ENCODE measurements at places on chromosomes 11 and 22. TPM values are rescaled to one million over a fixed set of nuclear protein-coding genes. Genes with fewer than 3 reads are reported as not detected.
A peak's percentile ranks its signal among the peaks of the same experiment; 100 is the strongest.

The BATF2 gene
- total RNA-seq = 4.0 TPM

The C11orf86 gene
- total RNA-seq = not detected

- H3K36me3 ChIP-seq = no peaks in the 10 kb centered on the region
- no peak overlapping the region for H3K27ac ChIP-seq
- no peaks in the 10 kb centered on the region for H3K4me1 ChIP-seq
- no peak overlapping the region for H3K4me3 ChIP-seq
These were observed 114.8 kb downstream of the C11orf58 start for GRCh38 chr11:16853266-16853665.

- H3K4me1 ChIP-seq = no peaks in the 10 kb centered on the region
- H3K36me3 ChIP-seq = no peaks in the 10 kb centered on the region
- 0 out of 2 replicates have a peak, but pooled peaks cover 5% of the 10 kb centered on the region for H3K27me3 ChIP-seq
- H3K27ac ChIP-seq = no peak overlapping the region
These were observed 75.2 kb upstream of the GNAZ start for GRCh38 chr22:22995166-22995565.

DNA sequence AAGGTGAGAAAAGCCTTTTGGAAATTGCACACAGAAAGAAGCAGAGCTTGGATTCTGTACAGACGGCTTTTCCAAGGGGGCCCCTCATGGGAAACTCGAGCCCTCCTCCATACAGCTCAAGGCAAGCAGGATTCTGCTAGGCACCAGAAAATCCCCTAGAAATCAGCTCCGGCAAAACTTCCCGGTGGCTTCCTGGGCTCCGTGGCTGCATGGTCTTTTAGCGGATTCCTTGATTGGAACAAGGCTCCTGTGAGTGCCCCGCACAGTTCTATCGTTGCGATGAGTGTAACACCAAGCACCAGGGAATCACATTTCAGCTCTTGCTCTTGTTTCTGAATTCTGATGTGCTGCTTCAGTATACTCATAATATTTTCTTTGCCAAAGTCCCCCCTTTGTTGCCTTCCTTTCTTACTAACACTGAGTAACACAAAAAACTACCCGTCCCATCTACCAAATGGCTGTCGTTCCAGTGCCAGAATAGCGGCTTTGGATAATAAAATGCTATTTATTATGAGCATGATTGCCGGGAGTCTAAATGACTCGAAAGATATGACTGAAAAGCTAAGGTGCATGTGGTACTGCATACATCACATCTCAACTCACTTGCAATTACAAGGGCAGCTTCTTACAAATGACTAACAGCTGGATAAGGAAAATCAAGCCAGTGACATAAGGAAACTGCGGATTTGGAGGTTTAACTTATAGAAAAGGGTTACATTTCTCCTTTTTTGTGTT is 494.1 kb downstream of the DLG2 start:
- peak overlapping the region; percentile 22 for H3K4me3 ChIP-seq
- H3K27ac ChIP-seq = no peak overlapping the region
- no peaks in the 10 kb centered on the region for H3K36me3 ChIP-seq
- no peaks in the 10 kb centered on the region for H3K4me1 ChIP-seq

DNA sequence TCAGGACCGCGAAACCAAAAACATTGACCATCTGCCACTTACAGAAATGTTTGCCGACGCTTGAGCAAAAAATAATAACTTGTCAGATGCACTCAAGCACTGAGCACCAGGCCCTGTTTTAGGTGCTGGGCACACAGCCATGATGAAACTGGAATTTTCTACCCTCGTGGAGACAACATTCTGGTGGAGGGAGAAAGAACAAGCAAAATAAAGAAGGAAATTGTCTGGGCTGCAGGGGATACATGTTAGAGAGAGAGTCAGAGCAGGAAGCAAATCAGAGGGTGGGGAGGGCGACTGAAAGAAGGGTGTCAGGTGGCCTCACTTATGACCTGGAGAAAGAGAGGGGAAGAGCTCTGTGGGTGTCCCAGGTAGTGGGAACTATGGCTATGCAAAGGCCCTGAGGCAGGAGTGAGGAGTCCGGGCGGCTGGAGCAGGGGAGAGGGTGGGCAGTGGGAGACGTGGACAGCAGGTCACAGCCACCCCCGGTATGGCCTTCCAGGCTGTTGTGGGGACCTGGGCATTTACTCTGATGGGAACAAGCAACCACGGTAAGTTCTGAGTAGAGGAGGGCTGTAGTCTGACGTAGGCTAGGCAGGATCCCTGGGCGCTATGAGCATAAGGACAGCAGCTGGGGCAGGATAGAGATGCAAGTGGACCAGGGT is 78.8 kb downstream of the MYEOV start:
- DNase-seq = no peak
- H3K4me1 ChIP-seq = no peaks in the 10 kb centered on the region
- H3K27ac ChIP-seq = no peak overlapping the region

- no peaks in the 10 kb centered on the region for H3K27me3 ChIP-seq
- DNase-seq = peak; percentile 85
- H3K36me3 ChIP-seq = no peaks in the 10 kb centered on the region
- peaks cover 12% of the 10 kb centered on the region for H3K4me1 ChIP-seq
These were observed 3.4 kb downstream of the TSPAN32 start for GRCh38 chr11:2305140-2305778.

DNA sequence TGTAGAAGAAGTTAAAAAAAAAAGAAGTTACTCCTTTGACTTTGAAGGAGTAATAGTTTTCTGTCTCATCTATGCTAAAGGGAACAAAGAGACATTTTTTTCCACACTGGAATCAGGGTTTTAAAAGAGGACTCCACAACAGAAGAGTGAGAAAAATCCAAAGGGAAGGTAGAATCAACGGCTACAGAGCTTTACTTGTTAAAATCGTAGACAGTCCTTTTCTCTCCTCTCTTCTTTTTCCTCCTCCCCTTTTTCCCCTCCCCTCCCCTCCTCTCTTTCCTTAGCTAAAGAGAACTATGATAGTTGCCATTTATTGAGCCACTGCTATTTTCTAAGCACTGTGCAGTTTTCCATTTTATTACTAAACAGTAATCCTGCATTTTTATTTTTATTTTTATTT is 29.2 kb downstream of the DDIAS start:
- no peak overlapping the region for H3K4me3 ChIP-seq
- H3K27ac ChIP-seq = no peak overlapping the region
- no peaks in the 10 kb centered on the region for H3K27me3 ChIP-seq
- no peaks in the 10 kb centered on the region for H3K36me3 ChIP-seq
- H3K4me1 ChIP-seq = no peaks in the 10 kb centered on the region

- H3K27me3 ChIP-seq = no peaks in the 10 kb centered on the region
- H3K27ac ChIP-seq = no peak overlapping the region
- H3K36me3 ChIP-seq = no peaks in the 10 kb centered on the region
- H3K4me3 ChIP-seq = no peak overlapping the region
- peaks cover 5% of the 10 kb centered on the region for H3K4me1 ChIP-seq
These were observed 44.6 kb upstream of the EP300 start for GRCh38 chr22:41047801-41048211.

GRCh38 chr11:116712428-116712827 is 60.4 kb downstream of the BUD13 start:
- H3K4me3 ChIP-seq = no peak overlapping the region
- H3K27me3 ChIP-seq = peaks cover 24% of the 10 kb centered on the region
- H3K4me1 ChIP-seq = no peaks in the 10 kb centered on the region
- DNase-seq = no peak

GRCh38 chr11:126352934-126353801 is 2.3 kb upstream of the ST3GAL4 start:
- peak overlapping the region; percentile 95 for H3K27ac ChIP-seq
- DNase-seq = peak; percentile 90
- no peaks in the 10 kb centered on the region for H3K36me3 ChIP-seq
- peak overlapping the region; percentile 23 for H3K4me3 ChIP-seq
- no peaks in the 10 kb centered on the region for H3K27me3 ChIP-seq

DNA sequence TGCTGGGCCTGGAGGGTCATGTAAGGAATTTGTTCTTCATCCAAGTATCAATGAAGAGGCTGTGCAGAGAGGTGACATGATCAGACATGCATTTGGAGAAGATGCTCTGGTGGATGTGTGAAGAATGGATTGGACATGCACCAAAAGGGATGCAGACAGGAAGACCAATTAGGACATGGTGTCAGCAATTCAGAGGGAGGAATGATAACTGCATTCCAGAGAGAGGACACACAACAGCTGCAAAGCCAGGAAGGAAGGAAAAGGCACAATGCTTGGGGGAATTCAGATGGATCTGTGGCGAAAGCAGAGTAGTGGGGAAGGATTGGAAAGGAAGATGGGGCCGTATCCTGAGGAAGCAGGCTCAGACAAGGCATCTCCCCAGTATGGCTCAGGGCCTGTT is 5.2 kb upstream of the ARRB1 start:
- no peaks in the 10 kb centered on the region for H3K36me3 ChIP-seq
- H3K27ac ChIP-seq = no peak overlapping the region
- no peaks in the 10 kb centered on the region for H3K4me1 ChIP-seq
- DNase-seq = no peak
- no peak overlapping the region for H3K4me3 ChIP-seq

- H3K36me3 ChIP-seq = no peaks in the 10 kb centered on the region
- no peaks in the 10 kb centered on the region for H3K27me3 ChIP-seq
- no peaks in the 10 kb centered on the region for H3K4me1 ChIP-seq
- DNase-seq = no peak
These were observed 6.6 kb upstream of the POU2AF3 start for GRCh38 chr11:111291764-111292163.

GRCh38 chr22:45376703-45377102 is 36.7 kb downstream of the SMC1B start:
- no peaks in the 10 kb centered on the region for H3K36me3 ChIP-seq
- H3K4me3 ChIP-seq = no peak overlapping the region
- H3K4me1 ChIP-seq = no peaks in the 10 kb centered on the region
- DNase-seq = no peak

DNA sequence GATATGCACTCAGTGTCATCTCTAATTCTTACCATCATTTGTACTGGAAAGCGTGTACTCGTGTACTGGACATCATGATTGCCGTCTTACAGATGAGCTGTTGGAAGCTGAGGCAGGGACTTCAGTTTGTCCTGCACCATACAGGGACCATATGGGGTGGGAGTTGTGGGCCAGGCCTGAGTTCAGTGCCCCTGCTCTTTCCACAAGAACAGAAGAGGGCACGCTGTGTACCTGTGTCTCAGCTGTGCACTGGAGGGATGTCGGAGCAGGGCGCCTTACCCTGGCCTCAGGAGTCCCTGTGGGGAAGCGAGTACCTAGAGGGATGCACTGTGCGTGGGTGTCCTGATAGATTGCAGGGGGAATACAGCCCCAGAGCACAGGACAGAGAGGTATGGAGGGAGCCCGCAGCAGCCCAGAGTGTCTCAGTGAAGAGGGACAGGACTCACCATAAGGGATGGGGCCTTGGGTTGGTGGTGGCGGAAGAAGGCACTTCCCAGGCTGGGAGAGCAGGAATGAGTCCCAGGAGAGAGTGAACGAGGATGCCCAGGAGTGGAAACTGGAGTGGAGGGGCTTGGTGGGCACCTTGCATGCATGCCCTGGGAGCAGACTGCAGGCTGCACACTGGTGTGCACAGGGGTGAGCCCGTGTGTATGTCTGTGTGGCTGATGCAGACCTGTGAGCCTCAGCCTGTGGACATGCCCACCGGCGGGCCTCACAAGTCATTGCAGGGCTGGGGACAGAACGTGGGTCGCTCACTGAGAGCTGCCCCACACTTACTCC is 329.7 kb downstream of the TBC1D22A start:
- H3K4me3 ChIP-seq = no peak overlapping the region
- DNase-seq = no peak
- no peaks in the 10 kb centered on the region for H3K36me3 ChIP-seq
- no peak overlapping the region for H3K27ac ChIP-seq
- no peaks in the 10 kb centered on the region for H3K27me3 ChIP-seq
- peaks cover 11% of the 10 kb centered on the region for H3K4me1 ChIP-seq

Measured in GM23248 (cell line).